ENCODE measurements at places on chromosomes 4 and X.

- DNase-seq: no peak
Measured at GRCh38 chr4:79364061-79364460, 38.2 kb upstream of the NAA11 start.

GRCh38 chr4:39759569-39759968 is 61.6 kb downstream of the UBE2K start:
- no peak for DNase-seq

- no peak for DNase-seq
Measured at GRCh38 chr4:70449220-70449619, 22.8 kb upstream of the MUC7 start.

- DNase-seq: no peak
Measured at GRCh38 chr4:100842856-100843255, 325.0 kb upstream of the EMCN start.

- no peak for DNase-seq
Measured at GRCh38 chrX:15737190-15737958, 696 bp upstream of the CA5B start.

GRCh38 chr4:154471032-154471431 is 20.6 kb downstream of the DCHS2 start:
- DNase-seq: no peak

- no peak for DNase-seq
Measured at GRCh38 chr4:80112236-80112635, 39.2 kb upstream of the ANTXR2 start.

DNA sequence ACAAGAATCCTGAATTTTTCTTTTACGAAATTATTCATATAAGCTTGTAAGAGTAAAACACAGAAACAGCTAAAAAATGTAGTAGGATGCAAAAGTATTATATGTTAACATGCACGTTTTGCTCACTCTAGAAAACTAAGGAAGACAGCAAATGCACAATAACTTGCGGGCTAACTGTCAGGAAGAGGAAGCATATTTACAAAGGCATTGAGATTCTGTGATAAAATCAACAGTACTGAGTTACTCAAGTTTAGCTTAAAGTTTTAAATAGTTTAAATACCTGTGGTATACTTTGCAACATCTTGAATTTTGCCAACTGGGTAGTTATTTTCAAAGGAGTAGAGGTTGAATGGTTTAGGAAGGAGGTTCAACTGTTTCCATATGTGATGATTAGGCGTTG is 37.0 kb downstream of the SH2D1A start:
- no peak for DNase-seq

DNA sequence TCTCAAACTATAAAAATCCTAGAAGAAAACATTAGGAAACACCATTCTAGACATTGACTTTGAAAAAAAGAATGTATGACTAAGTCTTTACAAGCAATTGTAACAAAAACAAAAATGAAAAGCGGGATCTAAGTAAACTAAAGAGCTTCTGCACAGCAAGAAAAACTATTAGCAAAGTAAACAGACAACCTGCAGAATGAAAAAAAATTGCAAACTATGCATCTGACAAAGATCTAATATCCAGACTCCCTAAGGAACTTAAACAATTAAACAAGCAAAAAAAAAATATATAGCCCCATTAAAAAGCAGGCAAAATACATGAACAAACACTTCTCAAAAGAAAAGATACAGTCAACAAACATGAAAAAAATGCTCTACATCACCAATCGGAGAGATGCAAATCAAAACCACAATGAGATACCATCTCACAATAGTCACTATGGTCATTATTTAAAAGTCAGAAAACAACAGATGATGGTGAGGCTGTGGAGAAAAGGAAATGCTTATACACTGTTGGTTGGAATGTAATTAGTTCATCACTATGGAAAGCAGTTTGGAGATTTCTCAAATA is 168.1 kb downstream of the EPHA5 start:
- no peak for DNase-seq

DNA sequence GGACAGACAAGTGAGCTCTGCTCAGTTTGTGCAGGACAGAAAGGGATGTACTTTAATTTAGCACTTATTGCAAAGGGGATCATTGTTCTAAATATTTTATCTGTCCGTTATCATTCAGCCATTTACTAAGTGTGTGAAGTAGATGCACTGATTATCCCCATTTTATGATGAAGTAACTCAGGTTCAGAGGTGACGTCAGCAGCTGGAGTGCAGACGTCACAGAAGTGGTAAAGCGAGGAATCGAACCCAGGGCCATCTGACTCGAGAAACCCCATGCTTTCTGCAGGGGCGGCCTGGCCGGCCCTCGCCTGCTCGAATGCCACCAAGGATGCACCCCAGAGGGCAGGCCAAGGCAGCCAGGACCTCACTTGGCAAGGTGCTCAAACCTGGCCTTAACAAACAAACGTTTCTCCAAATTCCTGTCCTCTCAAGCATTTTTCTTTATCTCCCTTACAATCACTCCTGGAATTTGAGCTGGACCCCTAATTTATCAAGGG is 75.0 kb downstream of the DCTD start:
- DNase-seq: no peak

- DNase-seq: no peak
Measured at GRCh38 chr4:7857238-7857701, 82.4 kb downstream of the AFAP1 start.

GRCh38 chrX:69396916-69397315 is 107.2 kb upstream of the NALF2 start:
- no peak for DNase-seq

- no peak for DNase-seq
Measured at GRCh38 chr4:171017593-171017992, 795.6 kb upstream of the GALNTL6 start.

- no peak for DNase-seq
Measured at GRCh38 chrX:111492085-111492484, 19.4 kb upstream of the SERTM2 start.

DNA sequence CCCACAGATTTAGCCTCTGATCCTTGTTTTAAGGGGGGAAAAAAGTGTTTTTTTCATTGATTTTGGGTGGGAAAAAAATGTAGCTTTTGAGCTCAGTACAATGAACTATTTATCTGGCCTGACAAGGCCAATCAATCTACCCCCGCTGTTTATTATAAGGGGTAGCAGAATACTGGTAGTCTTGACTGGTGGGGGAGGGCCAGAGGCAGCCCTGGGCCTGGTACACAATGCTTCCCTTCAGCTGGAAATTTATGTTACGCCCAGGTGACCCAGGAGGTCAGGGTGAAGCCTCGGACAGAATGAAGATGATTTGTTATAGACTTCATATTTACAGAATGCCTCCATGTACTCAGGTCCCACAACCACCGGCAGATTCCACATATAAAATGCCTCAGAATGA is 143.2 kb downstream of the SH3KBP1 start:
- no peak for DNase-seq

DNA sequence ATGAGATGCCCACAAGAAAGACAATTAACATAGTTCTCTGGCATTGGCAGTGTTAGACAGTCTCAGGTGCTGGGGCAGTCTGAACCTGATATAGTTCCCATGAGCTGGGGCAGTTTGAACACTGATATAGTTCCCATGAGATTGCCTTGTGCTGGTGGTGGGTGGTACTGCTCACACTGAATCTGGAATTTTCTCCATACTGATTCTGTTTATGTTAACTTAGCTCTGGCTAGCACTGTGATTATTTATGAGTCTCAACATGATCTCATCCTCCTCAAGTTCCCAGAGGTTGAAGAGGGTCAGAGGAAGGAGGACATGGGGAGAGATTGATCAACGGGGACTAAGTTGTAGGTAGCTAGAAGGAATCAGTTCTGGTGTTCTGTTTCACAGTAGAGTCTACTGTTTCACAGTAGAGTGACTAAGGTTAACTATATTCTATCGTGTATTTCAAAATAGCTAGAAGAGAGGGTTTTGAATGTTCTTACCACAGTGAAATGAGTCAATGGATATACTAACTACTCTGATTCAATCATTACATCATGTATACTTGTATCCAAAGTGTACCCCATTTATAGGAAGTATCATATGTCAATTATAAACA is 379.9 kb downstream of the ADAM29 start:
- no peak for DNase-seq

- no peak for DNase-seq
Measured at GRCh38 chr4:71217688-71218087, 121.1 kb upstream of the SLC4A4 start.

- no peak for DNase-seq
Measured at GRCh38 chr4:81571105-81571504, 99.4 kb upstream of the RASGEF1B start.

- DNase-seq: no peak
Measured at GRCh38 chr4:40240040-40240653, 43.3 kb downstream of the RHOH start.

Data from CD4-positive, alpha-beta T cell treated with Interleukin-4 for 1 hour (primary cell).